ENCODE measurements at places on chromosomes 3 and 15.

DNA sequence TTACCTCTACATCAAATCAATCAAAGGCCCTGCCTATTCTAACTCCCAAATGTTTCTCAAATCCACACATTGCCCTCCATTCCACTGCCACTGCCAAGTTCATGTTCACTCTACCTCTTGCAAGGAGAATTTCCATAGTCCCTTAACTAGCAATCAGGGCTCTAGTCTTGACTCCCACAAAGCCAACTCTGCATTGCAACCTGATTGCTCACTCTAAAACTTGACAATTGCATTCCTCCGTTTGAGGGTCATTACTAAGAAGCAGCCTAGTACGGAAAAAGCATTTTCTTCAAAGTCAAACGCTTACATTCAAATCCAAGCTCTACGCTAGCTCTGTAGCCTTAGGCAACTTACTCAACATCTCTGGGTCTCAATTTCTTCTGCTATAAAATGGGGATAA lies 1.2 kb downstream of the CPA3 start:
- DNase-seq, result no peak

- no peak for DNase-seq
Measured at GRCh38 chr15:83556754-83557153, 97.2 kb upstream of the ADAMTSL3 start.

DNA sequence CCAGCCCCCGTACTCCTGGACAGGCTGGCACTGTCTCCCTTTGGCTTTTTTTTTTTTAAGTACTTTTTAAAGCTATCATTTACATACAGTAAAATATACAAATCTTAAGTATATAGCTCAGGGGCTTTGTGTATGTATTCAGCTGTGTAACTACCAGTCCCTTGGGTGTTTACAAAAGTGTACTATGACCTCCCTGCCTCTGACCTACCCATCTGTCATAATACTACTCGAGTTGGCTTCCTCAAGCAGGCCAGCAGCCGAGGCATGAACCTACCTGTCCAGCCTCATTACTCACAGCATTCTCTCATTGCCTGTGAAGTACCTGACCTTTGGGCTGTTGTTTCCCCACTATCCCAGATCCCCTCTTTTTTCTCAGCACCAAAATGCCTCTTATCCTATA lies 33.2 kb downstream of the ABHD2 start:
- no peak for DNase-seq

GRCh38 chr3:120567370-120568201 lies 28.6 kb upstream of the NDUFB4 start:
- no peak for DNase-seq

- DNase-seq, result no peak
Measured at GRCh38 chr3:125025642-125026041, 30.2 kb downstream of the HEG1 start.
